ENCODE measurements at places on chromosomes 4 and X.

- no peak for DNase-seq
Observed at GRCh38 chr4:101155368-101155767, 192.0 kb downstream of the PPP3CA start.

DNA sequence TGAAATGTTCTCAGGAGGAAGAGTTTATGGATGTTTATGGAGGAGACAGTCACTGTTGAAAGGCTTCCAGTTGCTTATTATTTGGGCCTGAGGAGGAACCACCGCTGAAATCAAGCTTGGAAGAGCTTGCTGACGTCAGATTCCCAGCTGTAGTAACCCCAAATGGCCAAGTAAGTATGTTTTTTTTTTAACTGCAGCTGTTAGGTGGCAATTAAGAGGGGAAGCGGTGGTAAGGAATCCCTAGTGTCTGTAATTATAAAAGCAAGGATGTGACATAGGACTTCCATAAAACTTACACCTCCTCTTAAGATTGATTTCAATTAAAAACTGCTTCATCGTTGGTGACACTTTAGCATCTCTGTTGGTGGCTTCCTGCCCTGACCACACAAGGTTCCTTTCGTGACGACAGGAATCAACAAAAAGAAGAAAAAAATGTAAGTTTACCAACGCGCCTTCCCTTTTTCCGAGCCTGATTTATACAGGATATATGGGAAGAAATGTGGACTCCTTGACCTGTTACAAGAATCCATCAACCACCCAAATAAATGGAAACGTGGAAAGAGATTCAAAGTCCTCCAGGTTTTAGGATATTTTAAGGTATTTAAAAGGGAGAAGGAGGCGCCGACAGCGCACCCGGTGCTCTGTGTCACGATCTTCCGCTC, 884 bp downstream of the RELL1 start:
- peak; percentile 65 for DNase-seq

DNA sequence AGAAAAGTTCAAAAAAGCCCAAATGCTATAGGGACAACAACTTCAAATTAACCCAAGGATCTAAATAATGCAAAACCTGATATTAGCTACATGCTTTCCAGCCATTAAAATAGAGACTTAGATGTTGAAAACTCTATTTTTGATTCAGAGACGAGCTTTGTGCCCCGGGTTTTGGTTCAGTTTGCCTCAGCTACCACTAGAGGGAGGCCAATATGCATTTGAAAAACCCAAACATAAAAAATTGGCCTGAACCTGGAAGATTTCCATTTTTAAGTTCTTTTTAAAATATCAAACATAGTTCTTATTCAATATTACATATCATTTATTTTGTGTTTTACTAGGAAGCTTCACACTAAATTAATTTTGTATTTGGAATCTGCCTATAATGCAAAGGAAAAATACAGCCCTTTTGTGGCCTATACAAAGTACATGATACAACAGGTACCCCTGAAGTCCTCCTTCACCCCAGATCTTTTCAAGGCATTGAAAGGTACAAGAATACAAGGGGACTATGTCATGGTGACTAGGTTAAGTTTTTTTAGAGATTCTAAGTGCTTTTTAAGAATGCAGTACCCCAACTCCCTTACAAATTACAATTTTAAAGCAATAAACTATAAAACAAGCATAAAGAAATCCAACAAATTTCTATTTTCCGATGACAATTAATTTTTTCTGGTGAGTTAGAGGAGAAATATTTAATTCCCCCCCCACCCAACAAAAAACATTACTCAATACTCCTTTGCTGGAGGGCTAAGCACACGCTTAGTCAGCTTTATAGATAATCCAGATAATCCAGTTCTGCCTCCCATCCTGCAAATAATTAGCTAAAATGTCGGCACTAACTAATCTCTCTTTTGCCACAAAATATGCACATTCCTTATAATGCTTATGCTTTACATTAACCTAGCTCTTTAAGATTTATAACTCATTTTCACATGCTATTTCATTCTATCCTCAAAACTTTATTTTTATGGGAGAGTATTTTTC, 97.7 kb upstream of the PTPN13 start:
- DNase-seq = peak; percentile 42

- DNase-seq = no peak
Observed at GRCh38 chrX:153763298-153763932, 634 bp upstream of the PLXNB3 start.

DNA sequence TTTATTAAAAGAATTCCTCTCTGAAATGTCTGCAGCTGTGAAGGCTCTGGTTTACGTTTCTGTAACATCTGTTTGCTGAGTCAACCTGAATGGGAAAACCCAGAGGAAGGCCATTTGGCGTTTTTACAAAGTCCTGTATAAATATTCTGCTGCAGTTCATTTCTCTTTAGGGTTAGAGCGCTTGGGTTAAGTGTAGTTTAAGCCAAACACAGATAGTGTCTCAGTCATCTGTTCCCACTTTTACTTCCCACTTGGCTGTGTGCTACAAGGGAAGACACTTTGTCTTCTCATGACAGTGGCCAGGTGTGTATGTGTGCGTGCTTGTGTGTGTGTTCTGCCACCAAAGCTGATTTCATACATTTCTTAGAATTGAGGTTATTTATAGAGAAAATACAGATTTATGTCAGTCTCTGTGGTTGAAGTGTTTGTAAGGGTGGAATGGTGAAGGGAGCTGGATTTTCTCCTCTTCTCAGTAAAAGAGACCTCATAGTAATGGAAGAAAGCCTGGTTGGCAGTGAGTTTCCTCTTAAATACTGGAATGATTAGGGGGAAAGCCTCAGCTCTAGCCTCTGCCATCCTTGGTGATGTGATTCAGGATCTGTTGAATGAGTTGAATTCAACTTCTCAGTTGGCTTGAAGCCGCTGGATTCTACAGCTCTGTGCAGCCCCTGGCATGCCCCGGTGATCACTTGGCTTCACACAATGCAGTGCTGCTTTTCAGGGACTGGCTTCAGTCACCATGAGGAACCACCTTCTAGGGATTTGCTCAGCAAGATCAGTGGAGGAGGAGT, 50.6 kb downstream of the JADE1 start:
- DNase-seq = peak; percentile 16

- no peak for DNase-seq
Observed at GRCh38 chrX:110136136-110136535, 133.2 kb downstream of the TMEM164 start.

DNA sequence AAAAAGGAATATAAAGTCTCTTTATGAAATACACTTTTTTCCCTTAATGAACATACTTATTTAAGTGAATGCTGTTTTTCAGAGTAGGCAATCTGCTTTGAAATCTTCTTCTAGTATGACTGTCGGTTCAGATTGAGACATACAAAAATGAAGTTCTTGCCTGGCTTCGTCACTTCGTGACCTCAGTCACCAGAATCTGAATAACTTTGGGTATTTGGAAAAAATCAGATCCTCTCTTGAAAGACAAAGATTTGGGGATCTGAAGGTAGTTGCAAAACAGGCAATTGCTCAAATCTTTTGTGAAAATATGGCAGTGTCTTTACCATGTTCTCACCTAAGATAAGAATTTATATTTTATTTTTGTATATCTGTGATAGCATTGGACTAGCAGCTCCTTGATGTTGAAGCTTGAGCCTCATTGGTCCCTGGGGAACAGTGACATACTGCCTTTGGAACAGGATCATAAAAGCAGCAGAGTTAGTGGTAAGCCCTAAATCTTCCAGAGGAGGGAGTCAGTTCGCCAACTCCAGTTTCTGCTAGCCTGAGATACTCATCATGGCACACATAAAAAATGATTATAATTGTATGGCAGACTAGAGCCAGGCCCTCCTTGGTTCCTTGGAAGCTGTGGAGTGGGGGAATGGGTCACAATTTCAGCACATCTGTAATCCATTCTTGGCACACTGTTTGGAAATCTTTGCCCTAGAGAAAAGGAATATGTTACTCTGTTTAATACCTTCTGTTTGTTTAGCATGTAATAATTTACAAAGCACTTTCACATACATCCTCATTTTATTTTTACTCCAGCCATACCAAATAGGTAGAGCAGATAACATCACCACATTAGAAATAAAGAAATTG, 5.0 kb downstream of the ARFIP1 start:
- DNase-seq = no peak

- DNase-seq = no peak
Observed at GRCh38 chr4:61795998-61796397, 595.9 kb downstream of the ADGRL3 start.

- no peak for DNase-seq
Observed at GRCh38 chrX:68018248-68019203, 414.8 kb downstream of the OPHN1 start.

- DNase-seq = no peak
Observed at GRCh38 chr4:7328913-7329638, 105.7 kb downstream of the PSAPL1 start.

GRCh38 chr4:138659037-138659811, 356.4 kb upstream of the NOCT start:
- no peak for DNase-seq

- peak; percentile 57 for DNase-seq
Observed at GRCh38 chr4:185318679-185319078, 77.0 kb downstream of the LRP2BP start.

DNA sequence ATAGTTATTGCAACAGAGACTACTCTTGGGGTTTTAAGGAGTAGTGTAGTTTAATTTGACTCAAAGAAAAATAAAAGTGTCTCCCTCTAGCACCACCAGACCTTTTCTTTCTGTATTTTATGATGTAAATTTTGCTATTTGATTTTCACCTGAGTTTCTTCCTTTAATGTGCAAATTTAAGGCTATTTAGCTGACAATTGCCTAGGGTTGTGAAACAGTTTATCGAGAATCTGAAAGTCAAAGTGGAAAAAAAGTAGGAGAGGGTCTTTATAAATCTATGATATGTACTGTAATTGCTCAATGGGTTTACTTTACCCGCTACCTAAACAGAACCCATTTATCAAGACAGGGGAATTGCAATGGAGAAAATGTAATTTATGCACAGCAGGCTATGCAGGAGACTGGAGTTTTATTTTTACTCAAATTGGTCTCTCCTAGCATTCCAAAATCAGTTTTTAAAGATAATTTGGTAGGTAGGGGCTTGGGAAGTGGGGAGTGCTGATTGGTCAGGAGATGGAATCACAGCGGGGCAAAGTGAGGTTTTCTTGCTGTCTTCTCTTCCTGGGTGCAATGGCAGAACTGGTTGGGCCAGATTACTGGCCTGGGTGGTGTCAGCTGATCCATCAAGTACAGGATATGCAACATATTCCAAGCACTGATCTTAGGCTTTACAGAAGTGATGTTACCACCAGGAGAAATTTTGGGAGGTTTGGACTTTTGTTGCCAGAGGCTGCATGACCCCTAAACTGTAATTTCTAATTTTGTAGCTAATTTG, 228.6 kb upstream of the TACR3 start:
- DNase-seq = no peak

- peak; percentile 31 for DNase-seq
Observed at GRCh38 chr4:38914854-38915253, 47.2 kb downstream of the FAM114A1 start.

DNA sequence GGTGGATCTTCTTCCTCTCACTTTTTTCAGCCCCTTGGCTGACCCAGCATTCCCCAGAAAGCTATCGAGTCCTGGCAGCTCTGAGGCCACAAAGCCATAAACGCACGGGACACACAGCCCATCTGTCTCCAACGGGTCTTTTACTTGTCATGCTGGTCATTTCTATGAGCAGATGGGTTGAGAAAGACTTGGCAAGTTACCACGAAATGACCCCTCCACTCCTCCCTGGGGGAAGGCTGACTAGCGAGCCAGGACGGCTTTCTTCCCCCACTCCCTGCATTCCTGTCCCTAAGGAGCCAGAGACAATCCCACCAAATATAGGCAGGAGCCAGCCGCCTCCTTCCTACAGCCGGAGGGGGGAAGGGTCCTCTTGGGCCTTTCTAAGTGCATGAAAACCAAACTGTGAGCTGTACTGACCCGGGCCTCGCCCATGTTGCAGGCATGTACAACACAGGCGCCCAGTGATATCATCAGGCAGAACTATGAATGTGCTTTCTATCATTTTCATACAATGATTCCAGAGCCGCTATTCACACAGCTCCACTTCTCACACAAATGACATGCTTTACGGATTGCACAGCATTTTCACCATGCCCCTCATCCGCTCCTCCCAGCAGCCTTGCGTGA, 28.6 kb downstream of the AFAP1 start:
- no peak for DNase-seq

- no peak for DNase-seq
Observed at GRCh38 chrX:79719568-79720231, 294.9 kb upstream of the TBX22 start.

GRCh38 chrX:20500171-20500865, 233.6 kb upstream of the RPS6KA3 start:
- peak; percentile 60 for DNase-seq

Measured in activated CD4-positive, alpha-beta T cell treated with anti-CD3 and anti-CD28 coated beads, Interleukin-2, amount 50 U/mL, for 16 hours (primary cell).